ENCODE measurements at places on chromosomes 7 and 10. TPM values are rescaled to one million over a fixed set of nuclear protein-coding genes. Genes with fewer than 3 reads are reported as not detected.

Gene RNF32
- 2.7 TPM for total RNA-seq

Gene WNT2
- 0.07 TPM for total RNA-seq

Gene SLC35G1
- 3.5 TPM for total RNA-seq

- H3K27ac ChIP-seq, result no peak overlapping the region
- H3K4me1 ChIP-seq, result no peaks in the 10 kb centered on the region
- no peaks in the 10 kb centered on the region for H3K27me3 ChIP-seq
- no peak overlapping the region for H3K4me3 ChIP-seq
- H3K36me3 ChIP-seq, result no peaks in the 10 kb centered on the region
- no peak for DNase-seq
Measured at GRCh38 chr10:34198953-34199352, 616.1 kb downstream of the PARD3 start.

DNA sequence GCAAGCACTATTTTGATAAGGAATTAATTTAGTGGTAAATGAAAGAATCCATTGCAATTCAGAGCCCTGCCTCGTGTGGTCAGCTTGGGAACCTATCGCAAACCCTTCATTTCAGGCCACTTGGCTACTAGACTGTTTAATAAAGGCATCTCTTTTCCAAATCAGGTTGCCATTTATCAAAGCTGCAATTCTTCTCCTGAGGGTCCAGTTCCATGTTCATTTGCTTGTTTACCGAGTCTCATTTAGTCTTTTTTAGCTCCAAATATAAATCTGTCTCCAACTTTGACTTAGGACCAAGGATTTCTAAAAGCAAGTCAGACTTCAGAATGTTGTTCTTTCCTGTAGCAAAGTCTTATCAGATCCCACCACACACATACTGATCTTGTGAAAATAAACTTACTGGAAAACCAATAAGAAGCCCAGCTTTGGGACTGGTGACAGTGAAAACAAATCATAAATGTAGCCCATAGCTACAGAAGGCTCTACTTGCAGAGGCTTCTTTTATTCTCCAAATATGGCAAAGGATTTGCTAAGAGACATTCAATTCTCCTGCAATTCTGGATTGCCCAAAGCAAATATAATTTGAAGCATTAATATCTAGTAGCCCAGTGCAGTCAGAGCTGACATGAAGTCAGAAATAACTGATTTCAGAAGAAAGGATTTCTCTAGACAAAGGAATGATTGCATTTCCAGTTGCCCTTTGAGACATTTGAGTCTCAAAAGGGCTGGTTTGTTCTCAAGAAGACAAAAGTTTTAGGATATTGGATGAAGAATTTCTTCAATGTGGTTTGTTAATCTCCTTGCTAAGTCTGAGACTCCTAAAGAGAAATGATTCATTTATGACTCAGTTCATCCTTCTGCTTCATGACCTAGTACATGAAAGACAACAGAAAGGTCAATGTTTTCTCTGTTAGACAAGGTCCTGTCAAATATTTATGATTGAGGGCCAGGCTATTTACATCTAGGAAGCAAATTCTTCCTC lies 28.0 kb downstream of the PPP1R3C start:
- no peaks in the 10 kb centered on the region for H3K27me3 ChIP-seq
- DNase-seq, result peak; percentile 93
- H3K4me1 ChIP-seq, result peaks cover 36% of the 10 kb centered on the region
- peak overlapping the region; percentile 2 for H3K4me3 ChIP-seq
- peak overlapping the region; percentile 82 for H3K27ac ChIP-seq

Data from astrocyte (in vitro differentiated cells and primary cell).